ENCODE measurements at places on chromosomes 2 and 18. TPM values are rescaled to one million over a fixed set of nuclear protein-coding genes. Genes with fewer than 3 reads are reported as not detected.

UGT1A3 gene
- not detected for total RNA-seq

ITPRIPL1 gene
- total RNA-seq, result 1.8 TPM

SLC11A1 gene
- under 0.01 TPM for total RNA-seq

ASB18 gene
- total RNA-seq, result not detected

All from subcutaneous preadipocyte (primary cell).